ENCODE measurements at places on chromosomes 1 and 21. TPM values are rescaled to one million over a fixed set of nuclear protein-coding genes. Genes with fewer than 3 reads are reported as not detected.

Gene SLC22A15
- not detected for total RNA-seq

Gene INSRR
- not detected for total RNA-seq

Gene SNX27
- total RNA-seq, result 25.5 TPM

Gene YRDC
- total RNA-seq, result 36.4 TPM

Gene KCNN3
- total RNA-seq, result under 0.01 TPM

Gene GSTM5
- total RNA-seq, result 1.4 TPM

Gene LCE6A
- not detected for total RNA-seq

Gene OR2L8
- total RNA-seq, result not detected

Gene PRAMEF33
- total RNA-seq, result not detected

DNA sequence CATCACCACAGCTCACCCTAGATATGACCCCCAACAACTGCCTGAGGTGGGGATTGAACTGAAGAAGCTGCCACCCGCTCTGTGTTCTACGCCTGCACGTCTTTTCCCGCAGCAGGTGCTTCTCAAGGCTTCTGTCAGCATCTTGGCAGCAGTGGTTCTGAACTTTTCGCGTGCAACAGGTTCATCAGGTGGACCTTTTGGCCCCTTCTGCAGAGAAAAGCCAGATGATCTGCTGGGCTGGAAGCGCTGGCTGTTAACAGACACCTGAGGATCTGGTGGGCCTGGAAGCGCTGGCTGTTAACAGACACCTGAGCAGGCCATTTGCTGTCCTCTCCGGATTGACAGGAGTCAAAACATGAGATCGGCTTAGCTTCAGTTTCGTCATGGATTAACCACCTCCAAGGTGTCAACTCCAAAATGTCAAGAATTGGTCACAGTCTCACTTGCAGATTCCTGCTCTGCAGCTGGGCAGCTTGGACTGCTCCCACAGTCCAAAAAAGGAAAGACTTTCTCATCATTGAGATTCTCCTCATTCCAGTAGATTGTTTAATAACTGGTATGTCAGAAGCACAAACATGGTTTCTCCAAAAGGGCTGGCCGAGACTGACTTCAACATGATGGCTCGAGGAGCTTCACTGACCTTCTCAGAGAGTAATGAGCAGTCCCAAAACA lies 4.7 kb downstream of the C1orf174 start:
- DNase-seq, result no peak

DNA sequence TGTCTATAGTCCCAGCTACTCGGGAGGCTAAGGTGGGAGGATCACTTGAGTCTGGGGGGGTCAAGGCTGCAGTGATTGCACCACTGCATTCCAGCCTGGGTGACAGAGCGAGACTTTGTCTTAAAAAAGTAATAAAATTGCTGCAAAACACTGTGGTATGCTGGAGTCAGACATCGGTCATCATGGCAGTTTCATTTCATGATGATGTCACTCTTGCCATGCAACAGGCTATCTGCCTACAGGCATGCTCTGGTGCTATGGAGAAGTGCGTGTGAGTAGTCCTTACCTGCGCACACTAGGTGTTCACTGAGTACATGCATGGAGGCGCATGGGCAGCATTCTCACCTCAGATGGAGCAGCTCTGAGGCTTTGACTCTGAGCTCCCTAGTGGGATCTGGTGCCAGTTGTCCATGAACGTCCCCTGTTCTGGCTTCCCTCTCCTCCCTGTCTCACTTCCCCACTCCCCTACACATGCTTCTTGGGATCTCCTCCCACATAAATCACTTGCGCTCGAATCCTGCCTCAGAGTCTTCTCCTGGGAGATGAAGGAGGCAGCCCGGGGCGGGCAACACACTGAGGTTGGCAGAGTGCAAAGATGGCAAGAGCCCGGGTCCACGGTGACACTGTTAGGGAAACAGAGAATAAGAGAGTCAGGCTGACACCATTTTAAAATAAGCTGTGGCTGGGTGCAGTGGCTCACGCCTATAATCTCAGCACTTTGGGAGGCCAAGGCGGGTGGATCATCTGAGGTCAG lies 10.4 kb upstream of the CELA3B start:
- DNase-seq, result no peak

DNA sequence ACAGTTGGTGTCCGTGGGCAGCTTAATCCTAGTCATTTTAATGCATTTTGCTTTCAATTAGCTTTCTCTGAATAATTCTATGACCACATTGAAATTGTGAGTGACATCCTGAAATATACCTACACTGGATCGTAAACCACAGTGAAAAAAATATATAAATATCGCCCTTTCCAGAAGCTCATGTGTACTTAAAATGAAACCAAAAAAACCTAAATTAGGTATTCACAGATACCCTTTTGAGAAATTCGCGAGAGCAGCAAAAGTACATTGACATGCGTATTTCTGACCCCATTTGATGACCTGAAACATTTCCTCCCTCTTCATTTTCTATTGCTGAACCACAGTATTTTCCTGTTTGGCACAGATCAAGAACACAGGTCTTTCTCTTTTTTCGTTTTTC lies 253.8 kb downstream of the LTN1 start:
- DNase-seq, result no peak

- no peak for DNase-seq
Observed at GRCh38 chr1:175714350-175714749, 29.0 kb downstream of the TNR start.

DNA sequence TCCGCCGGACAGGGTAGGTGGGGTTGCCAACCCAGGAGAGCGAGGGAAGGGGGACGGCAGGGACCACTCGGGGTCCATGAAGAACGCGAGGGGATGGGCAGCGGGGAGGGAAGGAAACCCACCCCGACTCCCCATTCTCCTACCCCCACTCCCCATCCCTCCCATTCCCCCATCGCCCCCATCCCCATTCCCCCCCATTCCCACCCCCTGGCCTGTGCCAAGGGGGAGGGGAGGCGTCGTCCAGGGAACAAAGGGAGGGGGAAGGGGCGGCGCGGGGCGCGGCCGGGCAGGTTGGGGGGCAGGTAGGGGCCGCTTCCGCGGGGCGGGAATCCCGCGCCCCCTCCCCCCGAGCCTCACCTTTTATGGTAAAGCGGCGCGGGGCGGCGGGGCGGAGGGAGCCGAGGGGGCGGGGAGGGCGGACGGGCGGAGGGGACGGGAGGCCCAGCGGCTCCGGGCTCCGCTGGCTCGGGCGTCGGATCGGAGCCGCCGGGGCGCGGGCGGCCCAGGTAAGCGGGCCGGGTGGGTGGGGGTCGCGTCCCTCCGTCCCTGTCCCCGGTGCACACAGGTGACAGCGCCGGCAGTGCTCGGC lies at the start of gene FBLIM1:
FBLIM1 (plus strand) TSS at position 453 of the 589 bp plus-strand sequence. CDS start 6,189 bp downstream, outside the sequence.
- DNase-seq, result no peak

DNA sequence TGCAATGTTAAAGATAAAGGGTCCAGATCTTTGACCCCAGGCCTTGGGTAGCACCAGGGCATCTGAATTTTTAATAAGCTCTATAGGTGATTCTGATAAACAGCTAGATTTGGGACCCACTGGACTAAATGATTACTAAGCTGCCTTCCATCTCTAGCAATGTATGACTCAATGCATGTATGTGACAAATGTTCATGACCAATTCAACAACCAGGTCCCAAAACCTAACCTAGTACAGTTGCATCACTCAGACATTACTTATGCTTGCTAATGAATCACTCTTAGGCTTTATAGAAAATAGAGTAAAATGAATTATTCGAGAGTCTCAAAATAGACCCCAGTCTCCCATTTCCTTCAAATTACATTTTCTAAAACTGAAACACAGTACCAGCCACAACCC lies 35.5 kb downstream of the RCAN1 start:
- DNase-seq, result no peak

DNA sequence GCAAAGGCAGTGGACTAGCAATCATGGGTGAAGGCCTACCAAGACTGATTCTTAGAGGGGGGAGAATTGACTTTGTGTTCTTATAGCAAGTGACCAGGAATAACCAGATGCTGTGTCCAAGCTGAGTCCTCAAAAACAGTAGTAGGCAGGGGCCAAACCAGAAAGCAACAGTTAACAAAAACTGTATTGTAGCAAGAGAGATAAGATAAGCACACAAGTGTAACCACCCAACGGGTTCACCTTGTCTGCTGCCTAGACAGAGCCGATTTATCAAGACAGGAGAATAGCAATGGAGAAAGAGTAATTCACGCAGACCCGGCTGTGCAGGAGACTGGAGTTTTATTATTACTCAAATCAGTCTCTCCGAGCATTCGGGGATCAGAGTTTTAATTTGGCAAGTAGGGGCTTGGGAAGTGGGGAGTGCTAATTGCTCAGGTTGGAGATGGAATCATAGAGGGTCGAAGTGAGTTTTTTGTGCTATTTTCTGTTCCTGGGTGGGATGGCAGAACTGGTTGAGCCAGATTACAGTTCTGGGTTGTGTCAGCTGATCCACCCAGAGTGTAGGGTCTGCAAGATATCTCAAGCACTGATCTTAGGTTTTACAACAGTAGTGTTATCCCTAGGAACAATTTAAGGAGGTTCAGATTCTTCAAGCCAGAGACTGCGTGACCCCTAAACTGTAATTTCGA lies 8.3 kb upstream of the CSRP1 start:
- no peak for DNase-seq

- no peak for DNase-seq
Observed at GRCh38 chr1:56808410-56808809, 10.8 kb downstream of the FYB2 start.

DNA sequence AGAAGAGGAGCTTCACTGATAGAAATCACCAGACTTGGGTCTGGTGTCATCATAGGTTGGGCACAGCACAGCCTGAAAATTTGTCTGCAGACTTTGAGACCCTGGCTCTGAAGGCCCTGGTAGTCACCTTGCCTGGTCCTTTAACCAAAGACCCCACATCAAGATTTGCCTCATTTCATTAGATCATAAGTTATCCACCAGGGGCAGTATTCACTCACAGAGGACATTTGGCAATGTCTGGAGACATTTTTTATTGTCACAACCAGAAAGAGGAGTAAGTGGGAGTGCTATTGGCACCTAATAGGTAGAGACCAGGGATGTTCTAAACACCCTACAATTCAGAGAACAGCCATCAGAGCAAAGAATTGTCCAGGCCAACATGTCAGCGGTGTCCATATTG lies 22.1 kb upstream of the PAX7 start:
- no peak for DNase-seq

- DNase-seq, result peak; percentile 25
Observed at GRCh38 chr1:55369474-55369873, 154.3 kb upstream of the USP24 start.

- DNase-seq, result no peak
Observed at GRCh38 chr1:186849826-186850225, 21.1 kb downstream of the PLA2G4A start.

DNA sequence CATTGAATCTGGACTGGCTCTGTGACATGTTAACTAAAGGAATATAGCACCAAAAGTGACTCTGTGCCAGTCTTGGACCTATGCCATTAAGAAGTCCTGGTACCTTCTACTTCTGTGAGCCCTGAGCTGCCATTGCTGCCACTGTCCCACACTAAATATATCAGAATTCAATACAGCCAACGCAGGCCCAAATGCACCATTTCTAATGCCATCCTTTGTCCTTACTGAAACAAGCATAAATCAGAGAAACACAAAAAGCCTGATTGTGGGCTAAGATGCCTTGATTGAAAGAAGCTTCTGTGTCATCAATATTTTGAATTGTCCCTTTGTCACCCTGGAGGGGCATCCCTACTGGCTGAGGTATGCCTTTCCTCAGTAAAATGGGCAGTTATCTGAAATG lies 66.9 kb upstream of the NEK2 start:
- DNase-seq, result no peak

DNA sequence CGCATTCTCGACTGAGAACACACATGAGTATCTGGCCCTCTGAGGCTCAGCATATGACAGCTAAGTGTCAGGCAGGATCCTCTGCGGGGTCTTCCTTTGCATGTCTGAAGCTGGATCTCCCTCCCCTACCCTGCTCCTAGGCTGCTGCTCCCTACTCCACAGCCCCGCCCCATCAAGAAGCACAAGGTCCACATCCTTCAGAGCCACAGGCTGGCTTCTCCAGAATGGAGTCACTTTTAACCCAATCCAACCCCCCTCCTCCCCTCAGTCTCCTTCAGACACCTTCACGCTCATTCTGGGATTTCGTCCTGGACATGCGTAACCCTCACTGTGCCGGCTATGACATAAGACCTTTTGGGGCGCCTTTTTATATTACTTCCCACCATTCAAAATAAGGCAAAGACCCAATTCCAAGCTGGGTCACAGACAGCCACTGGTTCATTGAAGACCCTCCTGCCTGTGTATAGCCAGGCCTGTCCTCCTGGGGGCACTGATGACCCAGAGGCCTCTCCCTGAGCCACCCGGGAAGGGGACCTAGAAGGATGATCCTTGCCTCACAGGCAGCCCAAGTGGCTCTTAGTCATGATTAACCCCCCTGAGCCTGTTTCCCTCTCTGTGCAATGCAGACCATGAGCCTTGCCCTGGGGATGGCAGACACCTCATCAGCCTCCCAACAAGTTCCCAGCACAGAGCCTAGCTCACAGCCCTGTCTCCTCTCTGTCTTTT lies 4.7 kb downstream of the ADGRB2 start:
- no peak for DNase-seq

DNA sequence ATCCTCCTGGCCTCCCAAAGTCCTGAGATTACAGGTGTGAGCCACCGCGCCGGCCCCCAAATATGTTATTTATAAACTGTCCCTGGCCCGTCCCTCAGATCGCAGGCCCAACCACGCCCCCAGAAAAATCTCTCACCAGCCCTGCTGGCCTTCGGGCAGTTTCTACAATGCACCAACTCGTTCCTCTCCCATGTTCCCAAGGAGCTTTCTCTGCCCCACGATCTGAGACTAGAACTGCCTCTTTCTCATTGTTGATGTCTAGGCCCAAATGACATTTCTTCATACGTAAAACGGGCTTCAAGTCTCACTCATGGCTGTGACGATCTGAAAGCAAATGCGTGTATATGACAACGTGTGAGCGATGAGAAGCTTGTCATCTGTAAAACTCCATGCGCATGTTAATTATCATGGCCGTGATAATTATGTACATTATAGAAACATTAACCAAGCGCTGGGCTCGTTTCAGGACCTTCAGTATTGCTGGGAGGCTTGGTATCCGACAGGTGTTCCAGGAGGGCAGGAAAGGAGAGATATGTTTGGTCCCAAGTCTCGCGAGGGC lies 748 bp upstream of the NIPAL3 start:
- peak; percentile 38 for DNase-seq

DNA sequence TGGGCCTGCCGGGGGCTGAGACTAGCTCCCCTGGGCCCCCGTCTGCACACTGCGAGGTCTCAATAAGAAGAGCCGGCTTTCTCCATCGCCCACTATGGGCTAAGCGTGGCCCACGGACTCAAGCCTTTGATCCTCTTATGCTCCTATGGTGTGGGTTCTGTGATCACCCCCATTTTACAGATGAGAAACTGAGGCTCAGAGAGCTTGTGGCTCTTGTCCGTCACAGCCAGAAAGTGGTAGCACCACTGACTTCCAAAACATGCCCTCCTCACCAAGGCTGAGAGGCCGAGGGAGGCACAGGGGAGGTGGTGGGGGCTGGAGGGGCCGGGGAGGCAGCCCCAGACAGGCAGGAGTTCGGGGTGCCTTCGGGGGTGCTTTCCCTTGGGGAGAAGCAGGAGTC lies 39.0 kb upstream of the CASZ1 start:
- DNase-seq, result no peak

- DNase-seq, result no peak
Observed at GRCh38 chr1:41359211-41360073, 1.8 kb upstream of the FOXO6 start.

GRCh38 chr1:239493811-239494414 lies 107.5 kb downstream of the CHRM3 start:
- no peak for DNase-seq

Measured in G401 (cell line).